ENCODE measurements at places on chromosomes 7 and 10. TPM values are rescaled to one million over a fixed set of nuclear protein-coding genes. Genes with fewer than 3 reads are reported as not detected.
A peak's percentile ranks its signal among the peaks of the same experiment; 100 is the strongest.

Gene CLDN3
- polyA plus RNA-seq: 0.54 TPM

Gene OR6V1
- not detected for polyA plus RNA-seq

Gene ANKRD30A
- polyA plus RNA-seq: not detected

- peak; percentile 32 for DNase-seq
These were observed 220.8 kb upstream of the PRSS58 start for GRCh38 chr7:142478479-142479220.

GRCh38 chr7:30178748-30179436 is 44.1 kb downstream of the MTURN start:
- no peak for DNase-seq

- no peak for DNase-seq
These were observed 112.8 kb downstream of the CYTH3 start for GRCh38 chr7:6159524-6160031.

GRCh38 chr10:15718694-15719048 is 1.1 kb downstream of the ITGA8 start:
- DNase-seq: no peak

DNA sequence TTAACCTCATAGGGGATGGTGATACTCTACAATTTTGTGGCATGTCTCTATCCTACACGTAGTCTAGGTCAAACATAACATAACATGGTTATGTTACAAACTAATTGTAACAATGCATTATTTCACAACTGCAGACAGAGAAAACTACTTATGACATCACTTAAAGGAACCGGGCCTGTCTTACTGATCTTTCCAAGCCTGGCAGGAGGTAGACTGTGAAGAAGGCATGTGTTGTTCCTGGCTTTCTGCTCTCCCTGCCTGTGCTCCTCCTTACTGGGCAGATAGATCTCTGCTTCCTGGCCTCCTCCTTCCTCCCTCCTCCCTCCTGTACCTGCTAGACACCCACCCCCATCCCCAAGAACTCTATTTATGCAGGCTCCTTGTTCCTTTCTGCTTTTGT is 5.4 kb downstream of the CACNB2 start:
- DNase-seq: no peak

DNA sequence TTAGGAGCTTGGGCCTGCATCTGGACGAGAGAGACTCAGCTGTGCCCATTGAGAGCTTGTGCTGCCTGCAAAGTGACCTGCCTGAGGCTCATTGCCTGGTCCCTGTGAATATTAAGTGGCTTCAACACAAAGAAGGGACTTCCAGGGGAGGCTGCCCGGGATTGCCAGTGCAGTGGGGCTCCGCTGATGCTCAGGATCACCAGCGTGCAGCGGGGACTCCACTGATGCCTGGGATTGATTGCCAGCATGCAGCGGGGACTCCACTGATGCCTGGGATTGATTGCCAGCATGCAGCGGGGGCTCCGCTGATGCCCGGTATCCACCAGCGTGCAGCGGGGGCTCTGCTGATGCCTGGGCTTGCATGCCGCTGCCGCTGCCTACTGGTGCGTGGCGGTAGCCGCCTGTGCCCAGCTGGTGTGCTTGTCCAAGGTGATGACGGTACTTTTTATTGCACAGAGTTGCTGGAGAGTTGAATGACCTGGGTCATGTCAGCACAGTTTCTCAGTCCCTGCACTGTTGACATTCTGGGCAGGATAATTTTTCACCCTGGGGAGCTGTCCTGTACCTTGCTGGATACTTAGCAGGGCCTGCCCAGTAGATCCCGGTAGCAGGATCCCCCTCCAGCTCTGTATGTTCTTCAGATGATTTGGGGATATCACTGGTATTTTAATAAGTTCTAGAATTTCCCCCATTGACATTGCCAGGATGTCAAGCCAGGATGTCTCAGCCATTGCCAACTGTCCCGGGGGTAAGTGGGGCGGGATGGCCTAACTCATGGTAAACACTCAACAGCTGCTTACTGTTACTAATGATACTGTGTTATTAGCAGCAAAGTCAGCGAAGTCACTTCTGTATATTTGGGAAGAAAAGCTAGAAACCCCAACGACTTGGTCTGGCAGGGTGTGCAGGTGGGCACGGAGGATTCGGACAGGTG is 13.0 kb downstream of the DOCK1 start:
- no peak for DNase-seq

All from muscle of arm (tissue), 14 donors.